ENCODE measurements at places on chromosomes 13 and 19.

DNA sequence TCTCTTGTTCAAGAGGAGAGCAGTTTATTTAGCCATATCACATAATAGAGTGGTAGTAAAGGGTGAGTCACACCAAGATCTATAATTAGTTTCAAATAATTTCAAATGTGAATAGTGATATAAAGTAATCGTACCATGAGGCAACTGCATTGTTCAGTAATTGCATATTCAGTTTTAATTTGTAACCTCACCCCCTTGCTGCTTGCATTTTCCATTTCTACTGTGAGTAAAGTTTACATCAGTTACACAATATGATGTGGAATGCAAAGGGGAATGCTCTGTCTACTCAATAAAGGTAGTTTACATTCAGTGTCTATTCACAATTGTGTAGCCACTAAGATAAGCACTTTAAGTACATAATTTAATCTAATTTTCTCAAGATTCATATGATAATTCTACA is 1695.7 kb upstream of the SPRY2 start:
- no peak for DNase-seq

- DNase-seq = no peak
Measured at GRCh38 chr13:27562457-27562856, 57.9 kb downstream of the LNX2 start.

- DNase-seq = peak; percentile 60
Measured at GRCh38 chr19:1081301-1082164, 13.6 kb downstream of the POLR2E start.

GRCh38 chr13:27250833-27251165 is 559 bp upstream of the RPL21 start:
- no peak for DNase-seq

DNA sequence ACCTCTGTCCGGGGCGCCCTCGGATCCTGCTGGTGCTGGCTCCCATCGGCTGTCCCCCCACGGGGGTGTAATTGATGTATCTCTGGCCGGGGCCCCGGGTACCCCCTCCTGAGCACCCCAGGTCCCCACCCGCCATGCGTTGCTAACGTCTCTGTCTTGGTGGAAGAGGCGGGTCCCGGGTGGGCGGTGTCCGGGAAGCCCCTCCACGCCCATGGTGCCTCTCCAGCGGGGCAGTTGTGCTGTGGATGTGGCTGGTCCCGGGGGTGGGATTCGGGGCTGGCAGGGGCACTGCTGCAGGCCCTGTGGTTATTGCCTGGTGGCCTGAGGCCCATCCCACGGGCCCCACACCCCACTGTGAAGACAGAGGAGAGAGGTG is 4.9 kb downstream of the DIRAS1 start:
- no peak for DNase-seq

GRCh38 chr13:73235385-73235784 is 176.6 kb downstream of the KLF5 start:
- no peak for DNase-seq

GRCh38 chr19:46493236-46494145 is 2.2 kb downstream of the PNMA8B start:
- no peak for DNase-seq

DNA sequence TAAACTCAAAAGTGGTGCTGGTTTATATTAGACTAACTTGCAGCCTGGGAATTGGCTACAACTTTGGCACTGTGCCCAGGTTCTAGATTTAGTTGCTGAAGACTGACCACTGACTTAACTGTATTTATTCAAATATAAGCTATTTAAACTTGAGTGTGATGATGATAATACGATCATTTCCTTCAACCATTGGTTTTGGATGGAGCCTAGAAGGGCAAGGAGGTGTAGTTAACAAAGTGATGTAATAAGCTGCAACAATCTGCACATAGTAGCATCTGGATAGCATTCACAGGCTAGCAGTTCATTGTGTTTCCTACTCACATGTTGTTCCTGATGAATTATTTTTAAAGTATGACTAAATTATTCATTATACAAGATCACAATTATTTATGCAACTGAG is 55.2 kb upstream of the DACH1 start:
- DNase-seq = no peak

- DNase-seq = no peak
Measured at GRCh38 chr13:97423300-97424045, 10.5 kb upstream of the RAP2A start.

- no peak for DNase-seq
Measured at GRCh38 chr13:36875961-36876360, 44.1 kb downstream of the SMAD9 start.
